ENCODE measurements at places on chromosomes 4 and X.

GRCh38 chrX:130119312-130119898 lies 9.1 kb upstream of the ELF4 start:
- DNase-seq = peak; percentile 19

- no peak for DNase-seq
Observed at GRCh38 chr4:38062776-38063097, 102.5 kb downstream of the PTTG2 start.

GRCh38 chrX:18677161-18677869 lies 5.4 kb upstream of the RS1 start:
- no peak for DNase-seq

GRCh38 chr4:141328560-141329173 lies 108.0 kb downstream of the ZNF330 start:
- peak; percentile 62 for DNase-seq

DNA sequence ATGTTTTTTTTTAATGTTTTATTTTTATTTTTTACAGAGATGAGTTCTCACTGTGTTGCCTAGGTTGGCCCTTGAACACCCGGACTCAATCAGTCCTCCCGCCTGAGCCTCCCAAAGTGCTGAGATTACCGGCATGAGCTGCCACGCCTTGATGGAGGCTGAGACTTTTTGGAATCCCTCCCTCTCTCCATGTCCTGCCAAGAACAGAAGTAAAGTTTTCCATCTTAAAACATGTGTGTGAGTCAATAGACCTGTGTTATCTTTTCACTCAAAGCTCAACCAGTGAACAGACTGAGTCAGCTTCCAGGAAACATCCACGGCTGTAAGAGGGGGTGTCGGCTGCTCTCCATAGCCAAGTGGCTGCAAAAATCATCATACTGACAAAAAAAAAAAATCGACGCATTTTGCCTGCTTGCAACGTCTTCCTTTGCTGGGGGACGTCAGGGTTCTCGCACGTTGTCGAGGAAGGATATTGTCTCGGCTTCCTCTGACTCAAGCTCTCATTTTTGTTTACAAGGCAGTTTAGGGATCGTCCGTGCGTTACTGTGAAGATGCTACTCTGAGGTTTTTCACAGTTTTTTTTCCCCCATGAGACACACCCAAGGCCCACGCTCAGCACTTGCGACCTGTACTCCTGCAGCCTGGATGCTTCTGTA lies 10.0 kb upstream of the ASMTL start:
- peak; percentile 41 for DNase-seq

DNA sequence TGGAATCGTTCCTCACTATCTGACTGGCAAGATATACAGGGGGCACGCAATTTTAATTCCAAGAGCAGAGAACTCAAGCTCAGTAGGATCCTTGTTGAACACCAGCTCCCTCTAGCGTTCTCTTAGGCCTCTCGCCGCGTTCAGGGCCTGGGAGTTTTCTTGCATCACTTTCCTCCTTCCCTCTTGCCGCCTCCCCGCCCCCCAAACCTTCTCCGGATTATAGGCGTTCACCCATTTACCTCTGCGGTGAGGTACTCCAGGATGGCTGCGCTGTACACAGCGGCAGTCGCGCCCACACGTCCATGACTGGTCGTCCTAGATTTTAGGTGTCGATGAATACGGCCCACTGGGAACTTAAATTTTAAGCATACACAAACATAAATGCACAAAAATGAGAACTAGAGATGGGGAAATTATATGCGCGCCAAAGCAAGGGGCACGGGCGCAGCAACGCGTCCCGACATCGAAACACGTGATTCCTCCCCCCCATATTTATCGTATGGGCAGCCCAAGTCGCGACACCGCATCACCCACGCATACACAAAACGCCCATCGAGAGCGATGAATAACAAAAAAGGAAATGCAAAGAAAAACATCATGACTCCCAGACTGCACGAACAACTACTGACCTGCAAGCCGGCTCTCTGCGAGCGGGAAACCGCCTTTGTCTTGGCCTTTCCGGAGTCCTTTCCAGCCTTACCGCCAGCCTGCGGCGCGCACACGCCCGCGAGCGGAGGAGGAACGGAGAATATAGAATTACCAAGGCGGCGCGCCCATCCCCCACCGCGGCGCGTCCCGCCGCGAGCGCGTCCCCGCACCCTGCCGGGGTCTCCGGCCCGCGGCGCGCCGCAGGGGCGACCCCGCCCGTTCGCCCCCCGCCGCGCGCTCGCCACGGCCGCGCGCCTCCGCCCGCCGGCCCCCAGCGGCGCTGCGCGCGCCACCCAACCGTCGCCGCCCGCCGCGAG lies 759 bp downstream of the H2AZ1 start:
- peak; percentile 97 for DNase-seq

GRCh38 chrX:68895778-68896177 lies 67.0 kb downstream of the EFNB1 start:
- DNase-seq = no peak

GRCh38 chrX:70105229-70105628 lies 28.0 kb upstream of the IGBP1 start:
- DNase-seq = no peak

- DNase-seq = peak; percentile 8
Observed at GRCh38 chr4:103306870-103307375, 108.8 kb upstream of the CENPE start.

GRCh38 chrX:69062493-69062892 lies 102.8 kb downstream of the PJA1 start:
- DNase-seq = no peak

DNA sequence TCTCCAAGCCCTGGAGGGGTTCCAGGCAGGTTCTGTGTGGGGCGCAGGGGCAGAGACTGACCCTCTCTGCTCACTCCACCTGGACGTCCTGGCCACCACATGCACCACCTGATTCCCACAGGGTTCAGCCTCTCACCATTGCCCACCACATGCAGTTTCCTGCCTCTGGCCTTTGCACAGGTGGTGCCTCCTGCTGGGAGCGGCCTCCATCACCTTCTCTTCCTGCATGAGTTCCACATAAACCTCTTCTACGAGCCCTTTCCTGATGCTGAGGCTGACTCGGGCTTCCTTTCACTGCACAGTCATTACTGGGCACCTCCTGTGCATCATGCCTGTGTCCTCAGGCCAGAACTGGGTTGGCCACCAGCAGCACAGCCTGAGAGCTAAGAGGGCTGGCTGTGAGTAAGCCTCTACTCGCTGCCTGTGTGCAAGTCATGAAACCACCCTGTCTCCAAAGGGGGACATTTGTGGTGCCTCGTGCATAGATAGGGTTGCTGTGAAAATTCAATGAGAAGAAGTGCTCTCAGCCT lies 19.9 kb downstream of the MAN2B2 start:
- peak; percentile 60 for DNase-seq

GRCh38 chrX:53268173-53268572 lies 13.2 kb downstream of the IQSEC2 start:
- DNase-seq = no peak

DNA sequence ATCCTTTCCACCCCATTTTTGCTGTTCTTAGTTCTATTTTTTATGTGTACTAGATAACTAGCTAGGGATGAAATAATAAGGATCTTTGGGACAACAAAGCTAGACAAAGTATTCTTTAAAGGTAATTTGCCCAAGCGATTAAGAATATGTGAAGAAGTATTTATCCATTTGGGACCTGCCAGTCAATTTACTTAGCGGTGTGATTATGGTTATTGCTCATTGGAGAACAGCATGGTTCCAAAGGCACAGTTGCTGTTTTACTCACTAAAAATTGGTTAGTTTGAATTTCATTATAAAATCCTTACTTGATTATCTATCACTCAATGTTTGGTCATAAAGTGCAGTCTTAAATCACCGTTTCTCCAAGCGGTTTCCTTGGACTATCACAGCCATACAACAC lies 124.1 kb downstream of the SNCA start:
- DNase-seq = no peak

DNA sequence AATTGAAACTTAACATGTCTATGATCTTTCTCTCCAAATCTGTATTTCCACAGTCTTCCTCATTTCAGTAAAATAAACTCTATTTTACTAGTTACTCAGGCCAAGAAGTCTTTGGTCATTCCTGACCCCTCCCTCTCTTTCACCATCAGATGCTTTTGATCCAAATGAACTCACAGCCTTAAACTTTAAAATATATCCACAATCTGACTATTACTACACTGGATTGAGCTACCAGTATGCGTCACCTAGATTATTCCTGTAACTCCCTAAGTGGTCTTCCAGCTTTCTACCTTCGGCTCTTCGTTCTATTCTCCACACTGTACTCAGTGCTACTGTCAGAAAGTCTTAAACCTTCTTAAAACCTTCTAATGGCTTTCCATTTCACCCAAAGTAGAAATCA lies 195.1 kb downstream of the FBXW7 start:
- peak; percentile 30 for DNase-seq

- no peak for DNase-seq
Observed at GRCh38 chr4:130753926-130754325, 1658.0 kb downstream of the C4orf33 start.

DNA sequence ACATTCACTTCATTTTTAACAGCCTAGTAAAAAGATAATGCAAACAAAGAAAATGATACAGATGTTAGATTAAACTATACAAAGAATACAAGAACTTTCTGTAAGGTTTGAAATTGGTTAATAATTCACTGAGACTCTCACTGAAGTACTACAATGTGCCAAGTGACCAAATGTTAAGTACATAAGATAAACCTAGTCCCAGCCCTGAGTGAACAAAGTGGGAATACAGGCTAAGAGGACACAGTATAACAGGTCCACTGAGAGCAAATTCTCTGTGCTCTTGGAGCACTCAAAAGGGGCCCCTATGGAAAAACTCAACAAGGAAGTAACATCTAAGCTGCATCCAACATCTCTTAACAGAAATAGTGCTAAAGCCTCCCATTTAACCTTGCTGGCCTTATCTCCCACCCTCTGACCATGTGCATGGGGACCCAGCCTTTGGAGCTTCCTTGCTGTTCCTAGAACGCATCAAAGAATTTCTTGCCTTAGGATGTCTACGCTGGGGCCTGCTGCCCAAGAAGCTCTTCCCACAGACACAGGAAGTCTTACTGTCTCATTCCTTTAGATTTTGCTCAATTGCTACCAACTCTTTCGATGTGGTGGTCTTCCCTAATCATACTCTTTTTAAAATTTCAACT lies 113.4 kb downstream of the ZAR1 start:
- no peak for DNase-seq

GRCh38 chrX:41779030-41779564 lies 55.1 kb downstream of the GPR82 start:
- DNase-seq = peak; percentile 59

GRCh38 chr4:80144676-80145470 lies 52.4 kb upstream of the PRDM8 start:
- DNase-seq = no peak

- DNase-seq = no peak
Observed at GRCh38 chr4:34861666-34862065, 1382.6 kb downstream of the ARAP2 start.

GRCh38 chr4:126895988-126896570 lies 736.7 kb upstream of the INTU start:
- no peak for DNase-seq

GRCh38 chr4:140233791-140234696 lies 80.1 kb upstream of the MAML3 start:
- DNase-seq = peak; percentile 70

DNA sequence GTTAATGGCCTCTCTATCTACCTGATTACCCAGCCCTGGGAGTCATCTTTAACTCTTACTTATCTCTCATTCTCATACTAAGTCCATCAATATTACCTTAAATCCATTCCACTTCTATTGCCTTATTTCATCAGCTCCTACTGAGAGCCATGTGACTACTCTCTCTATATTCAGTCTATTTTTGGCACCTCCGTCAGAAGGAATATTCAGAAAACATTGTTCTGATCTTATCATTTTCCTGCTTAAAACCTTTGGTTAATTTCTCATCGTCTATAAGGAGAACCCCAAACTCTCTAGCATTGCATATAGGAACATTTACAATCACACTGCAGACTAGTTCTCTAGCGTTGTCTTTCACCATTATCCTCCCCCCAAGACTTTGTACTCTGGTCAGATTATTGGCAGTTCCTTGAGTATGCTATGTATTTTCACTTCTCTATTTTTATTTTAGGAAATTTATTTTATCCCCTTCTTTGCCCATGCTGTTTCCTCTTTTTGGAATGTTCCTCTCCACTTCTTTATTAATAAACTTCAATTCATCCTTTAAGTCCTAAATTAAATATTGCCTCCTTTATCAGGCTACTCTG lies 13.7 kb upstream of the AMMECR1 start:
- DNase-seq = no peak

GRCh38 chrX:18565727-18566126 lies 106.2 kb downstream of the RS1 start:
- no peak for DNase-seq

GRCh38 chr4:99617374-99617773 lies 40.3 kb downstream of the C4orf54 start:
- peak; percentile 23 for DNase-seq

DNA sequence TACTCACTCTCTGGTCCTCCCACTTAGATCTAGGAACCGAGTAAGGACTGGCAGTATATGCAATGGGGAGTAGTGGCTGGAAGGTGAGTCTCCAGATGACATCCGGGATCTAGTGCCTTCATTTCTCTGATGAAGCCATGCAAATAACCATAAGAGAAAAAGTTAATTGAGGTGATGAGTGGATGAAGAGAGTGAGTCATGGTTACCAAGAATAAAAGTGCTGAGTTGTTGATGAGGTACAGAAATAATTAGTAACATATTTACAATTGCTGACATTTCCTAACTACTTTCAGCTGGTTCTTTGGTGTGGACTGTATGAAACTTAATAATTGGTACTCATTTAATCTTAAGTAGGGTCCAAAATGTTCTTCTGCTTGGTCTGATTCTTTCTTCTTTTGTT lies 146.7 kb upstream of the PITX2 start:
- DNase-seq = peak; percentile 34

DNA sequence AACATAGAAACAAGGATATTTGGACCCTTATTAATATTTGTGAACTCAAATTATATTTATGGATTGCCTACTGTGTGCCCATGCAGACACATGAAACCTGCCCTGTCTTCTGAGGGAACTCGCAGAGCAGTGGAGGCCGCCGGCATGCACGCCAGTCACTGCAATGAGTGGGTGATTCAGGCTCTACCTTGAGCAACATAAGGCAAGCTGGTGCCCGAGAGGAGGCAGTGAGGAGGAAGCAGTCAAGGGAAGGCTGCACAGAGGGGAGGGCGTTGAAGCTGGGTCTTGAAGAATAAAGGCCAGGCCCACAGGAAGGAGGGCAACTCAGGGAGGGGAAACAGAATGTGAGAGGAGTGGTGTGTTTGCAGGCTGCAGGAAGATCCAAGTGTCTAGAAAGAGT lies 52.8 kb downstream of the PPEF2 start:
- peak; percentile 31 for DNase-seq

GRCh38 chr4:146333895-146334262 lies 119.5 kb downstream of the REELD1 start:
- DNase-seq = no peak

All from GM23248 (cell line).